ENCODE measurements at places on chromosomes 7 and 10.

GRCh38 chr7:111517549-111517951, 44.7 kb downstream of the IMMP2L start:
- no peak for DNase-seq

DNA sequence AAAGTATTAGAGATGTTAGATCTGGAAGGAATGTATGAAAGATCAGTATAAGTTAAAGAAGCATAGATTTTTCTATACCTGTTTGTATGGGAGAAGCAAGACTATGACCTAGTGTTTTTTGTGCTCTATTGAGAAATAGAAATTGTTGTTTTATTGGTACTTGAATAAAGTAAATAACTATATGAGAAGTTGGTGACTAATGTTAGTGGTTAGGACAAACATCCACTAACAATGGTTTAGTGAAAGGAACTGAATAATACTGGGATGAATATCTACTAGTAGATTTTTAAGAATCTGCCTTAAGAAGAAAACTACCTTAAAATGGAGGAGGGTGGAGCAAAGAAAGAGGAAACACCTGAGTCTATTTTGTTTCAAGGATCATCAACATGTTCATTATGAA, 521.1 kb upstream of the POT1 start:
- DNase-seq, result no peak

GRCh38 chr10:127434006-127434405, 115.1 kb upstream of the NPS start:
- no peak for DNase-seq

DNA sequence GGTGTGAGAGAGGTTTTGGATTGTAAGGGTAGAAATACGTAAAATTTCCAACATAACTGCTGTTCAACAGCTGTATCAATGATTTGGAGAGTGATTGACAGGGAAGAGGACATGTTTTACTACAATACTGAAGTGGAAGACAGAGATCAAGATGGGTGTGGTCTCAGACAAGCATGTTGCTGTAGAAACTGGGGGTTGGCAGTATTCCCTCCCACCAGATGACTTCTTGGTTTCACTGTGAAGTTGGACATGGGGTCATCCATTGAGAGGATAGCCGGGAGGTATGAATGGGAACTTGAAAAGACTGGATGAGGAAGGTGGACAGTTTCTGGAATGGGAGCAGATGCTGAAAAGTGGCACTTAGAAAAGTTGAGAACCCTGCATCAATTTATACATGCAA, 95.3 kb upstream of the HDAC9 start:
- DNase-seq, result no peak

DNA sequence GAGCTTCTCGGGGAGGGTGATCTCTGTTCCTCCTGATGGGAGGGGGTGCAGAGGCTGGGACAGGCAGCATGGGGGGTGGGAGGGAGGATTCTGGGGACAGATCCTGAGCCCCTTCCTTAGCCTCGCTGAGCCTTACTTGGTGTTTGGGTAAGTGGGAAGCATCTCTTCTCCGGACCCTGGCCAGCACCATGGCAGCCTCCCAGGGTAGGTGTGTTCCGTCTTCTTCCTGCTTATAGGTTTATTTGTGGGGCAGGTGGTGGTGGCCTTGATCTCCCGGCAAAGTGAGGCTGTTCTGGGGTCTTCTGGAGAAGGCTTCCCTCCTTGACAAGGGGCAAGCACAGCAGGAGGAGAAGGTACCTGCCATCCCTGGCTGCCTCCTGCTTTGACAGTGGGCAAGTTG, 226.9 kb downstream of the GLRX3 start:
- DNase-seq, result no peak

DNA sequence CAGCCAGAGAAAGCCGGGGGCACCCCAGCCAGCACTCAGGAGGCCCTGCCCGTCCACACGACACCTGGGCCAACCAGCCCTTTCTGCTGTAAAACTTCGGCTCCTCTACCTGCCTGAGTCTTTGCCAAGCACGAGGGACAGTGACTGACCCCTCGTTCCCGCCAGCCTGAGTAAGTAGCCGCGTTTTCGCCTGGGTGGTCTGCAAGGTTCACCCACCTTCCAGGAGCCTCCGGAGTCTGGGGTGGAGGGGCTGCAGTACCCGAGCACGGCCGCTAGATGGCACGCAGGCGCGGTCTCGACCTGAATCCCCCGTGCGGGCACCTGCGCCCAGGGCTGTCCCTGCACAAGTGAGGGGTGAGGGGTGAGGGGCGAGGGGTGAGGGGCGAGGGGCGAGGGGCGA, 192.7 kb downstream of the PTPRN2 start:
- no peak for DNase-seq

- DNase-seq, result no peak
Measured at GRCh38 chr10:77251297-77252013, 386.2 kb downstream of the KCNMA1 start.

DNA sequence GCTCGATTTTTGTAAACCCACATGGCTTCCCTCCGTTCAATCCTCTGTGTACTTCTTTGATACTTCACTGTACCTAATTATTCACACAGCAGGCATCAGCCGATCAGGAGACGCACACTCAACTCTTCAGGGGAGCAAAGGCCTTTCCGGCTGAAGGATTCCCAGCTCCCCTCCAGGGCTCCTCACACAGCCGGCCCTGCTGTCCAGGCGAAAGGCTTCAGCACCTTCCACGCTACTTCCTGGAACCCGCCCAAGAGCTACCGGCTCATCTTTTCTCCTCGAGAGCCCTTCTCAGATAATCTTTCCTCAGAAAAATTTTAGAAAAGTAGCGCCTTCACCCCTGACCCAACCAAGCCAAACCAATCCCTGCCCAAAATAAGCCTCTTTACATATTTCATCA, 270.4 kb downstream of the ZMYND11 start:
- no peak for DNase-seq

GRCh38 chr7:110281362-110281761, 809.6 kb upstream of the LRRN3 start:
- no peak for DNase-seq

DNA sequence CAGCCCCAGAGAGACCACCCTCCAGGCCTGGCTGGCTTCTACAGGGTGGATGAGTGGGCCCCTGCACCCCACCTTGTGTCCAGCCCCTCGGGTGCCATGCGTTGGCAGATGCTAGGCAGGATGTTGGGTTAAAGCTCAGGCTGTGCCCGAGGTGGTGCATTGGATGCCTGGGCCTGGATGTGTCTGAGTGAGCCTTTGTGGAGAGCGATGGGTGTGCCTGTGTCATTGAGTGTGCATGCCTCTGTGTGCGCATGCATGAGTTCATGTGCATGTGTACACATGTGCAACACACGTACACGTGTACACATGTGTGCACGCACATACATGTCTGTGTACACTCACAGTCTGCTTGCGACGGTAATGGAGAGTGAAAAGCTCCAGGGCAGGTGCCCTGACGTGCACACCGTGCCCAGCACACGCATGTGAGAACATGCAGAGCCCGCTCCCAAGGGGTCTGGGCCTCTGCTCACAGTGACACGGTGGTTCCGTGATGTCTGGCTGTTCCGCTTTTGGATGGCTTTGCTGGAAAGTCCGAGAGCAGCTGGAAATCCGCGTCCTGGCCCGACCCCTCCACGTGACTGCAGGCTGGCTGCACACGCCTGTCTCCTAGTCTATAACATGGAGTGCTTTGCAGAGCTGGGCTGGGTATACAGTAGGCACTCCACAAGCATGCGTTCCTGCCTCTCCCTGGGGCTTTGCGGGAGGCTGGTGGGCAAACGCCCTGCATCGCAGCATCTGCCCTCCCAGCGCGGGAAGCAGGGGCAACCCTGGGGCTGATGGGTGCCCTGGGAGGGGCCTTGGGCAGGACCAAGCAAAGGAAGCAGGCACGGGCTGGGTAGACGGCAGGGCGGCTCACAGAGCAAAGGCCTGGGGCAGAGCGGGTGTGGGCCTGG, 36.9 kb downstream of the ELFN1 start:
- no peak for DNase-seq

DNA sequence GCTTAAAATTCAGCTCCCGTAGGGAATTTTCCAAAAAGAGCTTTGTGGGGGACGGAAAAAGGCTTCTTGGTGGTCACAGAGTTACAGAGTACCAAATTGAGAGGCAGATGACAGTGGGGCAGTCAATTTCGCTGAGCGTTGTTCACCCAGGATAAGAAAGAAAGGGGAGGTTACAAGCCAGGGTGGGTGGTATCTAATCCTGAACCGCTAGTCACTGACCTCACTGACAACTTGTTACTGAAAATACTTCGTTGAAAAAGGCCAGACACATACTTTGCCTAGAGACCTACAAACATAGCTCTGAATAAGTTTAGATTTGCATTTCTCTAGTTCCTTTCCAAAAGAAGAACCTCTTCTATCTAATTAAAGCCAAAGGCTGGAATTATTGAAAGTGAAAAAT, at the start of gene CTNNA3:
Gene CTNNA3 (minus strand): TSS at position 167 of the 400 bp plus-strand sequence.
- DNase-seq, result no peak

DNA sequence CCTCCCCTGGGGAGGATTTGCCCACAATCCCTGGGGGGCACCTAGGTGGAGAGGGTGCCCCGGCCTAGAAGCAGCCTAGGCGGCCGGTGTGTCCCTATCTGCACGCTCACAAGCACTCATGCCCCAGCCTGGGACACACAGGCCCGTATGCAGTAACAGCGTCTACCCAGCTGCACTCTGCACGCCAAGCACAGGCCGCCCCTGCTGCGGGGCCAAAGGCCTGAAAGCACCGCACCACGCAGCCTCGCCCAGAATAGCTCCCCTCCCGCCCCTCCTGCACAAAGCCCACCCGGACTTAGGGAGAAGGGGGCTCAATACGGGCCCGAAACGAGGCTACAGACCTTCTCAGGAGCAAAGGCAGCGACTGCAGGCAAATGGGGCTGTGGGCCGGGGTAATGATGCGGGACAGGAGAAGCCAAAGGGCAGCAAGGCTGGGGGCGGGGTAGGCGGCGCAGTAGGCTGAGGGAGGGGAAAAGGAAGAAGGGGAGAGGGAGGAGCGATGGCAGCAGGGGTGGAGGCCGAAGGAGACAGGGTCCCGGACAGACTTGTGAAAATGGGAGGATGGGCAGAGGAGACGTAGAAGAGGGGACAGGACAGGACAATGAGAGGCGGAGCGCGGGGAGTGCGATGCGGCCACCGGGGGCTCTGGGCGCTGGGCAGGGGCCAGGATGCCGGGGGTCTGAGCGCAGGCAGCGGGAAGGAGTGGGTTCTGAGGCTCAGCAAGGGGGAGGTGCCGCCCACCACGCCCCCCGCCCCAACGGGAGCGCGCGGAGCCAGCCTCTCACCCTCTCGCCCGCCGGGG, 544 bp downstream of the GPRIN2 start:
- no peak for DNase-seq
